AG09319 (cell line): ENCODE measurements at places on chromosomes 11 and 22.

GRCh38 chr11:4496557-4497248 lies 14.3 kb downstream of the OR52K1 start:
- no peak for DNase-seq

GRCh38 chr22:47805394-47805935 lies 1043.0 kb downstream of the TBC1D22A start:
- DNase-seq: no peak

GRCh38 chr22:23847991-23848864 lies 9.4 kb upstream of the DERL3 start:
- no peak for DNase-seq

DNA sequence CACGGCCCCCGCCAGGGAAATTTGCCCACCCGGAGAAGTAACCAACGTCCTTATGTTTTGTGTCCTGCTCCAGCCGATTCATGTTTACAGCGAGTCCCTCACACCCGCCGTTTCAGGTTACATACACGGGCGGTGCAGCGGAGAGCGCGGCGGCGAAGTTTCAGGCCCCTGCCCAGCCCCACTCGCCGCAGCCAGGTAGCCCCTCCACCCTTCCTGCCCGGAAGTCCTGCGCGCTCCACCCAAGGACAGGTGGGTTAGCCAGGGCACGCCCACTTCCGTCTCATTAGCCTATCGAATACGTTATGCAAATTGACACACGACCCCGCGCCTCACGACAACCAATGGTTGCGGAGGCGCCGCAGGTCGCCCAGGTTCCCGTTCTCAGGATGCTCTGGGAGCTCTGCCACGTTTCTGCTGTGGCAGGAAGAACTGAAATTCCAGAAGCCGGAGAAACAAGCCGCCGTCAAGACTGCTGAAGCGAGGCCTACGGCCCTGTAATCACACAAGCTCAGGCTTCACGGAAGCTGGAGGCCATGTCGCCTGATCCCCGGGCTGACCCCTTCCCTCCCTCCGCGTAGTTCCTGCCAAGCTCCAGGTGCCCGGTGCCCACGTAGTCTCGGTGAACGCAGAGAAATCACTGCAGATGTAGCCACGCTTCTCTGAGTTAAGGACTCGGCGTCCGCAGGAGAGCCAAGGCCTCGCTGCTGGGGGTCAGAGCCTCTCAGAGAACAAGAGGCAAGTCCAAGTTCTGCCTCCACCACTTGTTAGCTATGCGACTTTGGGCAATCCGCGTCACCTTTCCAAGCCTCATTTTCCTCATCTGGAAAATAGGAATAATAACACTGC lies 22.4 kb upstream of the MYH9 start:
- DNase-seq: no peak

GRCh38 chr11:61630089-61630488 lies 49.2 kb upstream of the SYT7 start:
- no peak for DNase-seq

GRCh38 chr11:69614085-69614484 lies 26.9 kb upstream of the CCND1 start:
- no peak for DNase-seq

- no peak for DNase-seq
These were observed 88.4 kb downstream of the CCDC81 start for GRCh38 chr11:86463120-86463519.

GRCh38 chr11:2399488-2400068 lies 972 bp upstream of the TSSC4 start:
- DNase-seq: no peak

GRCh38 chr22:32339190-32340012 lies 18.3 kb upstream of the RFPL3 start:
- DNase-seq: no peak

GRCh38 chr22:26463101-26463661 lies 20.4 kb downstream of the HPS4 start:
- no peak for DNase-seq

GRCh38 chr11:119262668-119263351 lies 54.1 kb downstream of the MCAM start:
- DNase-seq: no peak

GRCh38 chr22:49207008-49208003 lies 620.4 kb downstream of the BRD1 start:
- no peak for DNase-seq

DNA sequence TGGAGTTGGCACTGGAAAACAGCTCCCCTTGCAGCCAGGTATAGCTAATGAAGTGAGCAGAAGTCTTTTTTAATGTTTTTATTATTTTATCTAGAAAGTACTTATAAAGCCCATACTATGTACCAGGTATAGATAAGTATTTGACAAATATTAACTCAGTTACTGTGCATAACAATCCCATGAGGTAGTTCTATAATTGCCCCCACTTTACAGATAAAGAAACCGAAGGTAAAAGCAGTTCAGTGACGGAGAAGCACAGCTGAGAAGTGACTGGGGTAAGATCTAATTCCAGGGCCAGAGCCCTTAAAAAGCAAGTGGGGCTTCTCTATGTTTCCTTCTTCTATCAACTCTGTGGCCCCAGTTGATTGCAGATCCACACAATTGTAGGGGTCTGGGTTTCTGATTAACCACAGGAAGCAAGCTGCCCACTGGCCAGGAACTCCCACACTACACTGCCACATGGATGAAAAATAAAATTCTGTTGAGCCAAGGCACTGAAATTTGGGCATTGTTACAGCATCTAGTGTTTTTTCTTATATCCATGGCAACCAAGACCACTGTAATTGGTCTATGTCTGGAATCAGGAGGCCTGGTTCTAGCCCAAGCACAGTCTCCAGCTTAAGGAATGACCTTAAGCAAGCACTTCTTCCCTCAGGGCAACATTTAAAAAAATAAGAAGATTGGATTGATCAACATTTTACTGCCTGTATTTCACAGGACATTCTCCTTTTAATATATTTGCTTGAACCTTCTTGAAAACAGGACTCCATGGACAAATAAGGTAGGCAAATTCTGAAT lies 55.3 kb upstream of the TEAD1 start:
- DNase-seq: no peak

- no peak for DNase-seq
These were observed 28.7 kb downstream of the SYT7 start for GRCh38 chr11:61552108-61552635.

GRCh38 chr11:117885777-117886176 lies 9.3 kb upstream of the FXYD6 start:
- DNase-seq: no peak

- DNase-seq: no peak
These were observed 7.0 kb downstream of the CD81 start for GRCh38 chr11:2383852-2384804.

GRCh38 chr11:131275580-131275979 lies 94.8 kb upstream of the NTM start:
- DNase-seq: no peak

GRCh38 chr11:18907391-18907790 lies 31.8 kb downstream of the MRGPRX1 start:
- no peak for DNase-seq

- DNase-seq: no peak
These were observed 49.0 kb downstream of the CTSC start for GRCh38 chr11:88288560-88288959.

GRCh38 chr11:4093519-4094347 lies 866 bp upstream of the RRM1 start:
- no peak for DNase-seq

DNA sequence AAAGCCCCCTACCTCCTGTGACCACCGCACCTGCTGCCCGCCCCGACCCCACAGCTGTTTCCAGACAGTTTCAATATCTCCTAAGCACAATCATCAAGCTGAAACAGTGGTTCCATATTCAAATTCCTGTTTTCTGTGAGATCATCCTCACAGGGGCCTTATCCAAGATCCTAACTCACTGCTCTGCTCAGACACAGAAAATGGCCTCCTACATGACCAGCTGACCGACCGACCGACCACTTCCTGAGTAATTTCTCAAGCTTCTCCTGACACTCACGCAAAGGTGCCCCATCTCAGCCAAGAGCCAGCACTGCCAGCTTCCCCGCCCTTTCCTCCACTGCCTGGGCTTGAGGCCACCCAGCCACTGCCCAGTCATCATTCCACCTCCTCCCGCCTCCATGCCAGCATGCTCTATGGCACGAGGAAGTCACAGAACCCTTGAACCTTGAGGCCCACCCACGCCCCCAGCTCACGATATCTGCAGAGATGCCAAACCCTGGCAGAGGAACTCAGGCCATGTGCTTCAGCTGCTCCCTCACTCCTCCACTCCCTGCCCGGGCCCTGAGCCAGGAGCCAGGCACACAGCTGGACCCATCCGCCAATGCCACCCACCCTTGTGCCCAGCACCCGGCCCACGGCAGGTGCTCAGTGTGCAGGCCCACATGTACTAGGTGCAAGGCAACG lies 14.0 kb downstream of the KIAA0930 start:
- no peak for DNase-seq

- no peak for DNase-seq
These were observed 91.3 kb downstream of the CDKN1C start for GRCh38 chr11:2794046-2794967.

DNA sequence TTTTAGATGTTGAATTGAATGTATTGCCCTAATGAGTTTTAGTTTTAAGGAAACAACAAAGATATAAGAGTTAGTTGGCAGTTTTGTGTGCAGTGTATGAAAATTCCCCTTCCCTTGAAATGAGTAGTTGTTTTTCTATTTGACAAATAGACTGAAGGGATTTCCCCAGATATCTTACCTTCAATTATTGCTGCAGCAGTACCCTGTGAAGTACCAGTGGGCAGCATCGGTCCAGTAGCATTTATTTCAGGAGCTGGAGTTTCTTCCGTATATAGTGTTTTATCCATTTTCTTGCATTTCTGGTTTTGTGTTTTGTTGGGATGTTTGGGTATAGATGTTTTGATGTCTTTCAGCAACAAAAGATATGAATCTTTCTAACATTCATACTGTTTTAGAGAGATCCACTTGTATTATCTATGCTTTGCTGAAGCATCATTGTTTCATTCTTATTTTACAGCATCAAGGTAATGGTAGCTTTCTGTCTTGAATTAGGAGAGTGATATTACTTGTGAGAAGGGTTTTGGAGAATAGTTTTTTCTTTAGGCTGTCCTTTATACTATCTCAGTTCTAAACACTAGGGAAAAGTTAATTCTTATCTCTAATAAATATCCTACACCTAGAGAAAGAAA lies 7.4 kb downstream of the KMT2A start:
- DNase-seq: no peak

DNA sequence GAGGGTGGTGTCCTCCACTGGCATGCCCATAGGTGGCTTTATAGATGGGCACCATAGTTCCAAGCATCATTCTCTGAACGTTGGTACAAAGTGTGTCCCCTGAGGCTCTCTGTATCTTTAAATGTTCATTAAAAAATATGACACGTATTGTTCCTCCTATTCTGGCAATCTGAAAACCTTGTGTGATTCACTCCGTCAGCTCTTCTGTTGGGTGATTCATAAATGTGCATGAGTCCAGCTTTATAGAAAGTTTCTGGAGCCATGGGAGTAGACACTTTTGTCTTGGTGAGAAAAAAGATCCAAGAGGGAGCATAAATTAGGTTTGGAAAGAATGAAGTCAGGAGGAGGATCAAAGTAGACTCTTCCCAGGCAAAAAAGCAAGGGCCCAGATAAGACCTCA lies 728.8 kb downstream of the NELL1 start:
- DNase-seq: no peak

DNA sequence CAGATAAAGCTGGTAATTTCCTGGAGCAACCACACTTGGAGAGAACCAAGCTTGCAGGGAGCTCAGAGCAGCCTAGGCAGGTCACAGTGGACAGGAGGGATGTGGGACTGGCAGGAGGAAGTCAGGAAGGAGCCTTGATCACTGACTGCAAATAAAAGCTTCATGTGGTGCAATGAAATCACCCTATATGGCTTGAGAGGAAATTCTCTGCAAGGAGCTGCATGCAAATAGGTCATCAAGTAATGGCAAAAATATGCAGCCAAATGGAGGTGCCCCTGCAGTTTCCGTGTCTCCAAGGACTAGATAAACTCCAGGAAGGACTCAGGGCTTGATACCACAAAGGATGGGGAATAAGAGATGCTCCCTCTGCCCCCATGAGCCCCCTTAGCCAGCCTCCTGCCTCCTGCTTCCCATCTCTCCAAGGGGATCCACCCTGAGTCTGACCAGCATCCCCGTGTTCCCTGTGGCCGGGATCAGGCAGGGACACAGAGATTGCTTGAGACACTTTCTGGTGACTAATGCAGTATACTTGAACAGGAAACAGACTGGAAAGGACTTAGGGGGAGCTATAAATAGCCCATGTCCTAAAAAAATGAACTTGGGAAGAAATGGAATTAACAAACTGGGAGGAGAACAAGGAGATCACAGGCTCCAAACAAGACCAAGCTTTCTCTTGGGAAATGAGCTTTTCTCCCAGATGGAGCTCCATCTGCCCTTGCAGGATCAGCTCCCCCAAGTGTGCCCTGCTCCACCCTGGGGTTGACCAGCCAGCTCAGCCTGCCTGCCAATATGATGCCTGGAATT lies 23.9 kb upstream of the MICAL2 start:
- DNase-seq: peak; percentile 83

GRCh38 chr22:35688913-35689675 lies 28.6 kb upstream of the APOL5 start:
- no peak for DNase-seq

DNA sequence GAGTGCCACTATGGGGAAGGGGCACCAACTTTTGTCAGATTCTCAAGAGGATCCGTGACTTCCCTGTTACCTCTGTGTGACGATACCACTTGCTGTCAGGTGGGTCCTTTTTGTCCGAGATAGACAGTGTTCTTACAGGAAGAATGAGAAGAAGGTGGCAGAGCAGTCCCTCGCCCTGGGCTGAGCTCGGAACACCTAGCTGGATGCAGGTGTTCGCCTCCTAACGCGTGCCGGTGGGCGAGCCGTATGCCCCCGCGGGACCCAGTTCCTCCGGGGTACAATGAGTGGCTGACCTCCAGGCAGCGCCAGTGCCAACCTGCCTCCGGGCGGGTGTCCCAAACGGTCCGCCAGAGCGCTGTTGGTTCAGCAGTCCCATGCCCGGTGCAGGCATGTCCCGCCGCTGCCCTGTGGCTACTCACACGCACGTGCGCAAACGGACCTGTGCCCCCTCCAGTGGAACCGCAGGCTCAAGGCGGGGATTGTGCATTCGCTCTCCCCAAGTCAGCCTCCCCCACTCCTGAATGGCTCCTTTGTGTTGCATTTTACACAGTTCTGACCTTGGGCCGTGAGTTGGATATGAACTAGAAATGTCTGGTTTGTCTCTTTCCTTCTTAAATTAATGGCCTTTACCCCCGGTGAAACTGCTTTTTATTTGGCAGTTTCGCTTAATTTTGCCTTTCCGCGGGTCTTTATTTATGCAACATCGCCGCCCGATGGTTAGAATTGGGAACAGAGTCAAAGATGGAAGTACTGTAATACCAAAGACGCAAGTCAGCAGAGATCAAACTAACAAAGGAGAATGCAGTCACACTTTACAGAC lies 1.1 kb upstream of the ABTB2 start:
- no peak for DNase-seq

GRCh38 chr11:78228467-78228866 lies 39.7 kb downstream of the USP35 start:
- DNase-seq: no peak
